CD4-positive, alpha-beta T cell (primary cell): ENCODE measurements at places on chromosomes 16 and 17.

DNA sequence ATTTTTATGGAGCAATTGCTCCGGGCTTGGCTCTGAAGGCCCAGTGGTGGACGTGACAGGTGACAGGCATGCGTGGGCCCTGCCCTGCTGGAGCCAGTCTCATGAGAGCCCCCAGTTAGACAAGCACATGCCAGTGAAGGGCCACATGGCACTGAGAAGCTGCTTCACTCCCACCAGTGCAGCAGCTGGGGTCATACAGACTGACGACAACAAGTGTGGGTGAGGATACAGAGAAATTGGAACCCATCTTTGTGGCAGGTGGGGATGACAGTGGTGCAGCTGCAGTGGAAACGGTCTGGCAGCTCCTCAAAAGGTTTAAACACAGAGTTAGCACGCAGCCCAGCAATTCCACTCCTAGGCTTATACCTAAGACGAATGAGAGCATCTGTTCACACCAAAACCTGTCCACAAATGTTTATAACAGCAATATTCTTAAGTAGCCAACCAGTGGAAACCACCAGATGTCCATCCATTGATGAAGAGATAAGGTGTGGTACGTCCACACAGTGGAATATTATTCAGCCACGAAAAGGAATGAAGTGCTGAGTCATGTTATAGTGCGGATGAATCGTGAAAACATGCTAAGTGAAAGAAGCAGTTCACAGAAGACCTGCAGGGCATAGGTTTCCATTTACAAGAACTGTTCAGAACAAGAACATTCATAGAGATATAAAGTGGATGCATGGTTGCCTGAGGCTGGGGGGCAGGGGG lies 12.5 kb upstream of the CIBAR2 start:
- peaks cover 2% of the 10 kb centered on the region for H3K4me1 ChIP-seq
- no peaks in the 10 kb centered on the region for H3K27me3 ChIP-seq
- no peak for DNase-seq
- H3K36me3 ChIP-seq = no peaks in the 10 kb centered on the region

DNA sequence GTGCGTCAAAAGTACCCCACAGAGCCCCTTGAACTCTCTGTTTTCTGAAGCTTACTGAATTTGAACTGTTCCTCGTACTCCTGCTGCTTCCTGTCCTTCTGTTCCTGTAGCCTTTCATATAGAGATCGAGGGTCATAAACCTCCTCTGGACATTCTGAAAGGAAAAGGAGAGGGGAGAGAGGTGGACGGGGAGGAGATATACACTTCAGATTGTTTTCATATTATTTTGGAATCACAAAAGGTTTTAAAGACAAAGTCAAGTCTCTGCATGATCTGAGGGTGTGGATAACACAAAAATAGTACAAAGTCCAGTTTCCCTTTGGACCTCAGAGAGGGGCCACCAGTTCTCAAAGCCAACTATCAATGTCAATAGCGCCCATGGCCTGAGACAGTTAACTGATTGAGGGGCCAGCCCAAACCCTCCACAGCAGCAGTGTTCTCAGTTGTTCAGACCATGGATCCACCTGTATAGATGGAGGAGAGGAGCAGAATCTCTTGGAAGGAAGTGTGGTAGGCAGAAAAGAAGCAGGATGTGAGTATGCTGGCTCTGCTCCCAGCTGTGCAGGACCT lies 13.0 kb downstream of the PSME3IP1 start:
- no peaks in the 10 kb centered on the region for H3K27me3 ChIP-seq
- H3K4me3 ChIP-seq = no peak overlapping the region
- no peak overlapping the region for H3K27ac ChIP-seq
- H3K4me1 ChIP-seq = peaks cover 2% of the 10 kb centered on the region
- no peak for DNase-seq

- no peak overlapping the region for H3K27ac ChIP-seq
- H3K4me3 ChIP-seq = no peak overlapping the region
- peaks cover 13% of the 10 kb centered on the region for H3K27me3 ChIP-seq
- H3K4me1 ChIP-seq = no peaks in the 10 kb centered on the region
- DNase-seq = peak; percentile 68
Observed at GRCh38 chr17:6843241-6843880, 11.8 kb upstream of the TEKT1 start.

DNA sequence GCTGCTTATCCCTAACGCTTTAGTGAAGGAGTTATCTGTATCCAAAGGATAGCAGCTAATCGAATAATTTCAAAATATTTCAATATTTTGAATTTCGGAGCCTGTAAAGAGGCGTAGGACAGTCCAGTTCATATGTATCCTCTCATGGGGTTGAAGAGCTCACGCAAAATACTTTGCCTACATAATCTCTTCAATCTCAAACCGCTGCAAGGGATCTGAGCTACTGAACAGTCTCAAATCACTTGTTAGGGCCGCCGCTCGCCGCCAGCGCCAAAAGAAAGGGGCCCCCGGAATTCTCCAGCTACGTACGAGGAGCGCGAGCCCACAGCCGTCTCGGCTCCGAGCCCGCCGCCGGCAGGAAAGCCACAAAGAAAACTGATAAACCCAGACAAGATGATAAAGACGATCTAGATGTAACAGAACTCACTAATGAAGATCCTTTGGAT lies 601 bp upstream of the RFWD3 start:
- peaks cover 38% of the 10 kb centered on the region for H3K4me1 ChIP-seq
- H3K27me3 ChIP-seq = no peaks in the 10 kb centered on the region
- peaks cover 36% of the 10 kb centered on the region for H3K36me3 ChIP-seq
- peak; percentile 10 for DNase-seq
- H3K4me3 ChIP-seq = peak overlapping the region; percentile 93

GRCh38 chr17:48100591-48101011 lies 677 bp downstream of the CBX1 start:
- H3K4me1 ChIP-seq = peaks cover 21% of the 10 kb centered on the region
- peak overlapping the region; percentile 89 for H3K4me3 ChIP-seq
- H3K27me3 ChIP-seq = no peaks in the 10 kb centered on the region
- no peak for DNase-seq

DNA sequence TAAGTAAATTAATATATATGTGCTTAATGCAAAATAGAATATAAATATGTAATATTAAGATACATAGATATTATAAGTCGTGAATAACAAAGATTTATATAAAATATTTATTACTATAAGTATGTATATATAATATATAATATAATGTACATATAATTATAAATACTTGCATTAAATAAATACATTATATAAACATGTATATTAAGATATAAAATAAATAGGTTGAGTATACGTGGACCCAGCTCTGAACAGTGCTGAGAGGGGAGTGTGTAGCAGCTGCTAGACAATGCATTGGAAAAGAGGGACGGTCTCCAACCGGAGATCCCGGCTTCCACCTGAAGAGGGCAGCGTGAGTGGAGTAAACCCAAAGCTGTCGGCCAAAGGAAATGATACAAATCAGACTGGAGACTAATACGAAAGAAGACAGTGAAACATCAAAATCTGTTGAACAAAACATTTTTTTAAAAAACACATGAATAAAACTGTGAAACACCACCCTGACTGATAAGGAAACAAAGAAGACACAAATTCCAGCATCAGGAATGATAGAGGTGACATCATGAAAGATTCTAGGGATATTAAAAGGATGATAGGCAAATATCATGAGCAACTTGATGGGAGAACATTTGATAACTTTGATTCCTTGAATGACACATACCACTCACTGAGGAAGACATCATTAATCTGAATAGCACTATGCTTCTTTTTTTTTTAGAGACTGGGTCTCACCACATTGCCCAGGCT lies 125.4 kb upstream of the CHMP6 start:
- peak; percentile 61 for DNase-seq
- peaks cover 28% of the 10 kb centered on the region for H3K4me1 ChIP-seq
- H3K27ac ChIP-seq = no peak overlapping the region
- H3K4me3 ChIP-seq = no peak overlapping the region

DNA sequence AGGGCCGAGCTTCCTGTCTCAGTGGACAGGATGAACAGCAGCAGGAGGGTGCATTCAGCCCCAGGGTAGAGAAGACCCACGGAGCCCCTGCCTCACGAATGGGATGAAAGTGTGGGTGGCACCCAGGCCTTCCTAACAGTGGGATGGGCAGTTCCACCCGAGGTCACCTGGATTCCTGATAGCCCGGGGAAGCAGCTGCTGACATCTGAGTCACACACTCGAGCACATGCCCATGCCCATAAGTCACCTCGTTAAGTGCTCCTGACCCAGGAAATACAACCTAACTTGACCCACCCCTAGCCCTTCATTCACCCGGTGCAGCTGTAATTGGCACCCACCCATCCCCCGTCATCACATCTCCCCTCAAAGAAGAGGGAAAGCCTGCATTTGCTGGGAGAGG lies 85.3 kb upstream of the FOXF1 start:
- DNase-seq = no peak
- H3K27me3 ChIP-seq = peaks cover 3% of the 10 kb centered on the region
- no peaks in the 10 kb centered on the region for H3K36me3 ChIP-seq
- no peak overlapping the region for H3K27ac ChIP-seq
- no peak overlapping the region for H3K4me3 ChIP-seq

DNA sequence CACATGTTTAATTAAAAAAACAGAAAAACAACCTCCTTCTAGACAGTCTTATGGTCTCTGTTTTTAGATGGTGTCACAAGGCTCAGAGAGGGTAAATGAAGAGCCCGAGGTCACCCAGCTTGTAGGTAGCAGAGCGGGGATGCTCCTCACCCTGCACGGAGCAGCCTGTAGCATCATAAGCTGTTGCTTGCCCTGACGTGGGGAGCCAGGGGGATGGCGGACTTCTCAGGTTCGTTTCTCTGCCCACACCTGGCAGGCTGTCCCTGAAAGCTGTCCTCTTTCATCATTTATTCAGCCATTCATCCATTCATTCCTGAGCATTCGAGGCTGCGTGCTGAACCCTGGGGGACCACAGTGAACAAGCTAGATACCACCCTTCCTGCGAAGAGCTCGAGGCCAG lies 75.7 kb upstream of the KSR1 start:
- H3K36me3 ChIP-seq = no peaks in the 10 kb centered on the region
- peaks cover 5% of the 10 kb centered on the region for H3K4me1 ChIP-seq
- no peak for DNase-seq
- H3K27me3 ChIP-seq = peaks cover 8% of the 10 kb centered on the region

DNA sequence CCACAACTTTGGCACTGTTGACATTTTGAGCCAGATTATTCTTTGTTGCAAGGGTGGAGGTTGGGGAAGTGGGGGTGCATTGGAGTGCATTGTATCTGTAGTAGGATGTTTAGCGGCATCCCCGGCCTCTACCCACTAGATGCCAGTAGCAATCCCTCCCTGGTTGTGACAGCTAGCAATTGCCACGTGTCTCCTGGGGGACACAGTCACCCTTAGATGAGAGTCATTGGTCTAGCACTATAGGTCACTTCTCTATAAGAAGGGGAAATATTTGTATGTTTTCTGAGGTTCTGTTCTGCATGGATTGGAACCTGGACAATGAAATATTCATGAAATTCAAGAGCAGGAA lies 32.4 kb downstream of the MSI2 start:
- no peaks in the 10 kb centered on the region for H3K27me3 ChIP-seq
- H3K4me1 ChIP-seq = peaks cover 25% of the 10 kb centered on the region
- no peak for DNase-seq

- no peak overlapping the region for H3K4me3 ChIP-seq
- H3K27ac ChIP-seq = no peak overlapping the region
- H3K27me3 ChIP-seq = no peaks in the 10 kb centered on the region
- no peak for DNase-seq
- H3K4me1 ChIP-seq = no peaks in the 10 kb centered on the region
Observed at GRCh38 chr16:73565263-73565662, 517.3 kb upstream of the ZFHX3 start.

GRCh38 chr17:57858838-57859237 lies 9.0 kb upstream of the MRPS23 start:
- H3K36me3 ChIP-seq = no peaks in the 10 kb centered on the region
- peaks cover 10% of the 10 kb centered on the region for H3K27me3 ChIP-seq
- DNase-seq = no peak
- no peak overlapping the region for H3K27ac ChIP-seq
- H3K4me1 ChIP-seq = peaks cover 21% of the 10 kb centered on the region
- H3K4me3 ChIP-seq = no peak overlapping the region

DNA sequence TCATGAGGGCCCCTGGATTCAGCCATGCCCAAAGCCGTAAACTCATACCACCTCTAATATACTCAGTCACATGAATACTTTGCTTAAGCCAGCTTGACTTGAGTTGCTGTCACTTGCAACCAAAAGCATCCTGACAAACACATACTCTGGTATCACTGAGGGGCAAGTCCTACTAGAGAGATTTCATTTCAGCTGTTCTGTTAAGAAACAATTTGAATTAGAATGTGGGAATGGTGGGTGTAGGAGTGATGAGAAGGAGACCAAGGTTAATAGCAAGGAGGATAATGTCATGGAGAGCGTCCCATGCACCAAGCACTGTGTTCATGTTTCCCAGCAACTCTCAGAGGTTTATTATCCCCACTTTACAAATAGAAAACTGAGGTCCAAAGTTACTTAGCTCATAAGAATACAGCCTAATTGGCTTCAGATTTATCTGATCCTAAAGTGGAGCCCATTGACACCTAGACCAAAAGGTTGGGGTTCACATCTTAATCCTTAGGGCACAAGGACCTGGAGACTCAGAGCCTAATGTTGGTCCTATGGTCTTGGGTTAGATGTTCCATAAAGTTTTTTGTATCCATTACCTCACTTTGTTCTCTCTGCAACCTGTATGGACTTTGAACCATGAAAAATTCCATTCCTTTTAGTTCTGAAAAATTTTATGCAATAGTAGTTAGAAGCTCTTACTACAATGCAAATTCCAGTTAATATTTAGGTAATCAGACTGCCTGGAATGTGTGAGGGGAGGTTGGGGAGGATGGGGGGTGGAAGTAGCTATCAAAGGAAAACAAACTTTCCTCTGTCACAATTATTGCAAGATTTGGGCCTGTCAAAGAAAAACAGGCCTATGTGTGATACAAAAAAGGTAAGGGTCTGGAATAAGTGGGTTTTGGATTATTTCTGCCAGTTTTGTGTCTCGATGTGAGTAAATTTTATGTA lies 105.9 kb downstream of the IRX3 start:
- no peak overlapping the region for H3K27ac ChIP-seq
- H3K4me3 ChIP-seq = no peak overlapping the region
- no peak for DNase-seq
- no peaks in the 10 kb centered on the region for H3K4me1 ChIP-seq

DNA sequence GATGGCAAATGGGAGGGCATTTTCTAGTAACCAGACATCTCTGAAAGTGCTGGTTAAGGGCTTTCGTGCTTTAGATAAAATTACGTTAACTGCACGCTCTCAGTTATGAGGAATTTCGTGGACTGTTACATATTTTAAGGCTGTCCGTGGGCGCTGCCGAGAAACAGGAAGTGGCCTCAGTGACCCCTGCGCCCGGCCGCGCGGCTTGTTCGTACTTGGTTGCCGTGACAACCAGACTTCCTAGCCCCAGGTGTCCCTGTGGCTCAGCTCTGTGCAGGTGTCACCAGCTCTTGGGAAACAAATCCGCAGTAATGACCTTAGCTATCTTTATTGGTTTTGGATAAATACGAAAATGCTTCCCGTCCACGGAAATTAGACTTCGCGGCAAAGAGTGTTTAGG lies 52.7 kb downstream of the LMF1 start:
- no peak overlapping the region for H3K27ac ChIP-seq
- no peak overlapping the region for H3K4me3 ChIP-seq
- H3K27me3 ChIP-seq = no peaks in the 10 kb centered on the region
- H3K36me3 ChIP-seq = peaks cover 14% of the 10 kb centered on the region
- H3K4me1 ChIP-seq = no peaks in the 10 kb centered on the region
- no peak for DNase-seq
